ENCODE measurements at places on chromosomes 3 and 15.

GRCh38 chr15:67843092-67843501, 3.3 kb upstream of the RNU6-1 start:
- DNase-seq = no peak

GRCh38 chr15:40873694-40874561, at the start of gene RHOV:
TSS of gene RHOV (minus strand) at chr15:40874234. CDS start at chr15:40874139, 95 bp downstream.
- DNase-seq = peak; percentile 34

DNA sequence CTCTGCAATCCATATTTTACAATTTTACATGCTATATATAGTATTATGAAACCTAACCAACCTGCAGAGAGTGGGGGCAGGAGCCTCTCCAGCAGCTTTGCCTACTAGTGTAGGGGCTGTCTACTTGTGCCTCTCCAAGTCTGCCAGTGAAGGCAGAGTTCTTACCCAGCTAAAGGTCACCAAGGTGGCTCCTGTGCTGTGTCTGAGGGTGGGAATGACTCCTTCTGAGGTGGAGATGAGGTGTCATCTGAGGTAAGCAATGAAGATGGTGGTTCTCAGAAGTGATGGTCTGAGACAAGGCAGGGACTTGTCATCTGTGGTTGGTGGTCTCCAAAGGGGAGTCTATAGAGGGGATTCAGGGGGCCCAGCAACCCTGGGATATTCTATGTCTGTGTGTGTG, 47.5 kb downstream of the SACM1L start:
- DNase-seq = no peak

- no peak for DNase-seq
Observed at GRCh38 chr3:50003824-50004223, 63.9 kb downstream of the RBM6 start.

GRCh38 chr3:108669208-108669607, 79.7 kb downstream of the DZIP3 start:
- no peak for DNase-seq

DNA sequence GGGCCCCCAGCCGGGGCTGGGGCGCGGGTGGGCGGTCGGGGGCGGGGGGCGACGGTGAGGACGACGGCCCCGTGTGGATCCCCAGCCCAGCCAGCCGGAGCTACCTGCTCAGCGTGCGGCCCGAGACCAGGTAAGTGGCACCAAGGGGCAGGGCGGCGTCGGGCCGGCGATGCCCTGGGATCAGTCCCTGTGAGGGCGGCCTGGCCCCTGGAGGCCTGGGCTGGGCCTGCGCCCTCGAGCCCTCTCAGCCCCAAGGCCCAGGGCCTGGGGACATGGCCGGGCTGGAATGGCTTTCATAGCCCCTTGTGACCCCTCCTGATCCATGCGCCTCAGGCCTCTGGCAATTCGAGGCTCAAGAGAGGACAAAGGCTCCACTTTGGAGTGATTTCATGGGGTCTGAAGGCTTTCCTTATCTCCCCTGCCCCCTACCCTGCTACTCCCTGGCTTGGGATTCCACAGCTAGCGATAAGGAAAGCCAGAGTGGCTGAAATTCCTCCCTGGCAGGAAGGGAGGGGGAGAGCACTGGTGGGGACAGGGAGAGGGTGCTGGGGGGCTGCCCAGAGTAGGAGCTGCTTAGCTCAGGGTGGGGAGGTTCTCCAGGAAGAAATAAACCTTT, 418 bp downstream of the ALPK3 start:
- no peak for DNase-seq

DNA sequence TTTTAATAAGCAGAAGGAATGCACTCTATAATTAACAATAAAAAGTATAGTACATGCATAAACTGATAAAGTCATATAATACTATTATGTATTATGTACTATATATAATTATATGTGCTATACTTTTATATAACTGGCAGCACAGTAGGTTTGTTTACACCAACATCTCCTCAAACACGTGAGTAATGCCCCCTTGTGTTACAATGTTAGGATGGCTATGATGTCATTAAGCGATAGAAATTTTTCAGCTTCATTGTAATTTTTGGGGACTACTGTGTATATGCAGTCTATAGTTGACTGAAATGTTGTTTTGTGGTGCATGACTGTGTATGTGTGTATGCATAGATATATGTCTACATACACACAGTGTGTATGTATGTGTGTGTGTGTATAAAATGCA, 100.6 kb downstream of the SLMAP start:
- DNase-seq = no peak

DNA sequence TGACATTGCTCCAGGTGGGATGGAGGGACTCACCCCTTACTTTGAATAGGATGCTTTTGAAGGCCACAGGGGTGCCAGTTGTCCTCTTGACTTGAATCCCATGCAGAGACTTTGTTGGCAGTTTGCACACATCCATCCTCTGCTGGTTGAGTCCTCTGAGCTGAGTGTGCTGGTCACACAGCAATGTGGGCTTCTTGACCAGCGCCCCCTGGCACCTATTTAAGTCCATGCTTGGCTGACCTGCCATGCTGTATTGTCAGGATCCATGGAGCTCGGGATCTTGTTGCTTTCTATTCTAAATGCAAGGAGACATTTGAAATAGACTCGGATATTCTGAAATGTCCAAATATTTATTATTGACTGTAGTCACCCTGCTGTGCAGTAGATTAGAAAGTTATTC, 19.8 kb downstream of the RAB7A start:
- DNase-seq = no peak

GRCh38 chr3:139301654-139302053, 42.2 kb upstream of the MRPS22 start:
- no peak for DNase-seq

- no peak for DNase-seq
Observed at GRCh38 chr3:170697908-170698307, 112.0 kb upstream of the SLC7A14 start.

DNA sequence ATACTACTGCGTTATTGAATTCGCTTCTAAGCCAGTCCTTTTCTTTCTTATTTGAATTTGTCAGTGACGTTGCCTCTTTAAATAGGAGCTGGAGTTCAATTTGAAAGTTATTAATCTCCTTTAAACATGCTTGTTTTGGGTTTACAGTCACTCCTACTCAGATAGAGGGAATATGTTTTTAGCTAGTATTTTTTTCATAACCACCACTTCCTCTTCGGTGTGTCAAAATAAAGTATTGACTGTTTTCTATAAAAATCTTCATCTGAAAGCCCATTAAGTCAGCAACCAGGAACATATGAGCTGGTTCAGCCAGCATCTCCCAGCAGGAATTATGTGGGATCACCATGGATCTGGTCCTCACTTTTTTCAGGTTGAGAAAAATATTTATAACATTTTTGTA, 772.9 kb downstream of the DIPK2A start:
- no peak for DNase-seq

DNA sequence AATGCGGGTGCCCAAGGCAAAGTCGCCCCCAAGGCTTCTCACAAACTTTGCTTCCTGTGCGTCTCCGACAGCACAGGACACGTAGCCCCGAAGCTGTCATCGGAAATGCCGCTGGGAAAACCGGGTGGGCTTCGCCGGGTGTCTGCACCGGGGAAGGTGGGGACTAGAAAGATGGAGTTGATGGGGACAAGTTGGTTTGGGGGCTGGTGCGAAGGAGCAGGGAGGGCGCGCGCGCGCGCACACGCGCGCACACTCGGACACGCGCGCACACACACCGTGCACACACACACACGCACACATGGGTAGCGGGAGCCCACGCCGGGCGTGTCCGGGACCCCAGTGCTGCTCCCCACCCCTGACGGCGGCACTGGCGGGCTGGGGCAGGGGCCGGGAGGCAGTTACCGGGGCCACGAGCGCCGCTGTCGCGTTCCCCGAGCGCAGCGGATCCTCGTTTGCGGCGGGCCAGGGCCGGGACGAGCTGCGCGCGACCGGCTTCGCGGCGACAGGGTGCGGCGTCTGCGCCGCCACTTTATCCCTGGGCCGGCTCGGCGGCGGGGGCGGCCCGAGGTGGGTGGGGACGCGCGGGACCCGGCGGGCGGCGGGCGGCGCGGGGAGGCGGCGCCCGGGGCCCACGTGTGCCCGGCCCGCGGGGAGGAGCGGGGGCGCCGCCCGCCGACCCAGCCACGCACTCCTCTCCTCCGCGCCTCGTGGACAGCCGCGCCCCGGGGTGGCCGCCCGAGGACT, 539 bp upstream of the MGLL start:
- DNase-seq = no peak

Data from activated effector memory CD4-positive, alpha-beta T cell treated with Interleukin-2 at 50 U/mL for 16 hours (primary cell).